GM12878 (cell line): ENCODE measurements at places on chromosomes 5 and 9.

DNA sequence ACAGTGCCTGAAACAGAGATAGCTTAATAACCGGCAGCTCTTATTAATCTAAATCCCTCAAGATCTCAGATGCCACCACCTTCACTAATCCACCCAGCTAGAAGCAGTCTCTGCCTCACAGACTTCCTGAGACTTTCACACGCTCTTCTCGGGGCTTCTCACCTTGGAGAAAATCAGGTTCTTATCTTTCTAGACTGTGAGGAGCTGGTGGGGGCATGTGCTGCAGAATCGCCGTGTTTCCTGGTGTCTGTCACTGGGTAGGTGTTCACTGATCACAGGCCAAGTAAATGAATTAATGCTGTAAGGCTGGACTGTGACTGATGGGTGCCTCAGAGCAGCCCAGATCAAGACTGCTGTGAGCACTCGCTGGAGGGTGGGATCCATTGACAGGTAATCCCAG, 101.7 kb downstream of the PSD2 start:
- DNase-seq = no peak

DNA sequence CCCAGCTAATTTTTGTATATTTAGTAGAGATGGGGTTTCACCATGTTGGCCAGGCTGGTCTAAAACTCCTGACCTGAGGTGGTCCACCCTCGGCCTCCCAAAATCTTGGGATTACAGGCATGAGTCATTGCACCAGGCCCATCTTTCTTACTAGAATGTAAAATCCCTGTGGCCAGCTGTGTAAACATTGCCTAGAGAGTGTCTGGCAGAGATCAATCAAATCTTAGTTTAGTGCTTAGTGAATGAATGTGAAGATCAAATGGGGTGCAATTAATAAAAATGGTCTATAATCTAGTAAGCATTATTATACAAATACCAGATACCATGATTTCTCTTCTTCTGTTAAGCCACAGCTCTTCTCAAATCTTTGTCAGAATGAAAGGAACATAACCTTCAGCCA, 289.9 kb downstream of the KCTD16 start:
- no peak for DNase-seq

- DNase-seq = no peak
Observed at GRCh38 chr5:119063579-119064379, 7.1 kb upstream of the DMXL1 start.

DNA sequence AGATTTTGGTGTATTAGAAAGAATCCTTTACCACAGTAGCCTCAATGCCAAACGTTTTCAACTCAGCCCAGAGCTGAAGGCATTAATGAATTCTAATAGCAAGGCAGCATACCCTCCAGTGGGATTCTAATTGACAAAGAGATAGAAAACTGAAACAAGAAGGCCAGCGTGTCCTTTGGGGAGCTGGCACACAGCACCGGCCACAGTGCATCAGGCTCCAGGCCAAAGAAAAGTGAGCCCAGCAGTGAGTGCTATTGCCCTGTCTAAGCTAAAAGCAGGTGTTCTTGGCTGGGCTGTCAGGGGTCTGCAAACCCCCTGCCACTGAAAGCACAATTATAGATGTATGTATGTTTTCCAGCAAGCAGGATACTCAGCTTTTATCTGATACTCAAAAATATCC, 40.4 kb downstream of the PPIC start:
- DNase-seq = no peak

- DNase-seq = no peak
Observed at GRCh38 chr5:67677422-67677970, 480.9 kb upstream of the CD180 start.

- DNase-seq = no peak
Observed at GRCh38 chr5:127307868-127308267, 17.3 kb downstream of the MEGF10 start.

- no peak for DNase-seq
Observed at GRCh38 chr5:32301891-32302290, 10.8 kb downstream of the MTMR12 start.

GRCh38 chr5:128597156-128597555, 59.1 kb upstream of the FBN2 start:
- DNase-seq = no peak

GRCh38 chr5:137359941-137360340, 139.2 kb downstream of the SPOCK1 start:
- no peak for DNase-seq

DNA sequence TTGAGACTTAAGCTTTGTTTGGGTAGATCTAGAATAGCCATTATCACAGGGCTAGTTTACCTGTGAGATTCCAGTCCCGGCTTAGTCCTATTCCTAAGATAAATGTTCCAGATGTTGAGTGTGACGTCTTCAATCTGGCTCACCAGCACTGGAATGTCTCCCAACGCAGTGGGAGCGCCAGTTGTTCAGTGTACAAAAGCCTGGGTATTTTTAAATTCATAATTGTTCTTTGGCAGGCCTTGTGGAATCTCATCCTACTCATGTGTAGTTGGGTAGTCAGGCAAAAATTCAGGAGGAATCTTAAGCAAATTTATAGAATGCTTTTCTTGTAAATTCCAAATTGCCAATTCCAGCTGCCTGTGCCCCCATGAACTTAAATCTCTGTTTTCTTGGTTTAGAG, 272.6 kb upstream of the KCNN2 start:
- no peak for DNase-seq

GRCh38 chr9:8062459-8062858, 262.9 kb upstream of the DMAC1 start:
- DNase-seq = no peak

- no peak for DNase-seq
Observed at GRCh38 chr9:25442526-25442925, 235.7 kb downstream of the TUSC1 start.

DNA sequence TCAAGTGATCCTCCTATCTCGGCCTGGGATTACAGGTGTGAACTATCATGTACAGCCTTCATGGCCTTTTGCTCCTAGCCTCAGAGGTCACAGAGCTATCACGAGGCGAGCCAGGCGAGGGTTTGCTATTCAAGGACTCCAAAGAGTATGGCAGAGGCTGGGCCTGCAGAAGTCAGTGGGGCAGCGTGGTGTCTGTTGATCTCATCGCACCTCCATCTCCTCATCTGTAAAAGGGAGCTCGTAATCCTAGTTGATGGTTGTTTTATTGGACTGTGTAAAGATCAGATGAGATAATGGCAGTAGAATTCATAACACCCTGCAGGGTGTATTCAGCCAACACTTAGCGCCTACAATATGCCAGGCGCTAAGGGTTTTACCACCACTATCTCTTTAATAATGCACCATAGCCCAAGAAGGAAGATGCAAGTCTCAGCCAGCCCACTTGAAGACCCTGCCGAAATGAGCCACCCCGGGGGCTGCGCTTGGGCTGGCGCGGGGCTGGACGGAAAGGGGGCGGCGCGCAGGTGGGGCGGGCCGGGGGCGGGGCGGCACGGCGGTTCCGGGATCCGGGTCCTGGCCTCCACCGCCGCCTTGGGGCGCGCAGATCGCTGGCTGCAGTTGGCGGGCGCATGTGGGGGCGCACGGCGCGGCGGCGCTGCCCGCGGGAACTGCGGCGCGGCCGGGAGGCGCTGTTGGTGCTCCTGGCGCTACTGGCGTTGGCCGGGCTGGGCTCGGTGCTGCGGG, at the start of gene GALNT12:
TSS of gene GALNT12 (plus strand) at position 601 of the 744 bp plus-strand sequence. CDS start at position 630, 29 bp downstream.
- DNase-seq = no peak

- DNase-seq = no peak
Observed at GRCh38 chr9:7304627-7304995, 495.0 kb downstream of the DMAC1 start.
